RWPE2 (cell line): ENCODE measurements at places on chromosomes 7 and 10.

GRCh38 chr10:86611386-86611785, 43.0 kb upstream of the OPN4 start:
- DNase-seq = no peak

DNA sequence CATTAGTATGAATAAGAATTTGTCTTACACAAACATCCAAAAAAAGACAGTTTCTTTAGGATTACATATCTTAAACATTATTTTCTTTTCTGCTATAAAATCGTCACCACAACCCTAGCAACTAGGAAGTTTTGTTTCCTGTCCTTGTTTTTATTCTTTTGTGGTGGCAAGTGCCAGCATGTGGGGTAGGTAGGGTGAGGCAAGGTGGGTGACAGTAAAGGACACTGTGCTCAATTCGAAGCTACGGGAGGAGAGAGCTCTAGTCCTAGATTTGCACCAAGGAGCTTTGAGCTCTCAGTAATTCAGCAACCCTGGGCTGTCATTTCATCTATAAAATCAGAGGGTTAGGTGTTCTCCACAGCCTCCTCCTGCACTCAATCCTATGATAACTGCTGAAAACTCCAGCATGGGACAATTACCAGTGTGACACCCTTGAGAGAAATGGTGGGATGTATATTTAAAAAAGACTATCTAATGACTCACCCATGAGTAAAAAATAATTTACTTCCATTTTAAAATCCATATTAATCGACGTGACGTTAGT, 187.1 kb downstream of the FAM107B start:
- DNase-seq = no peak

DNA sequence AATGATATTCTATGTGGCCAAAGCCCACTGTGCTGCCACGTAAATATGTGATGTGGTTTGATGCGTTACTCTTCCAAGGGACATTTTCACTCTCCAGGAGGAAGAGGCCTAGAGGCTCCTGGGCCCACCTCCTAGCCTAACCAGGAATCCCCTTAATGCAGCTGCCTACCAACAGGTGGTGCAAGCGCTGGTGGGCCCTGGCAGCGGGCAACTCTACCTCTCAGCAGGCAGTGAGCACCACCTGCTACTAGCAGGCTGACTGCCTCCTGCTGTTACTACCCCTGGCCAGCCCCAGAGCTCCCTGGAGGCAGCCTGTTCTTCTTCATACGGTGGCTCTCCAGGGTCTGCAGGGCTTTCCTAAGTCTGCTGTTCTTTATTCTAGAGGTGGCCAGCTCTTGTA, 62.8 kb downstream of the CDH23 start:
- no peak for DNase-seq

DNA sequence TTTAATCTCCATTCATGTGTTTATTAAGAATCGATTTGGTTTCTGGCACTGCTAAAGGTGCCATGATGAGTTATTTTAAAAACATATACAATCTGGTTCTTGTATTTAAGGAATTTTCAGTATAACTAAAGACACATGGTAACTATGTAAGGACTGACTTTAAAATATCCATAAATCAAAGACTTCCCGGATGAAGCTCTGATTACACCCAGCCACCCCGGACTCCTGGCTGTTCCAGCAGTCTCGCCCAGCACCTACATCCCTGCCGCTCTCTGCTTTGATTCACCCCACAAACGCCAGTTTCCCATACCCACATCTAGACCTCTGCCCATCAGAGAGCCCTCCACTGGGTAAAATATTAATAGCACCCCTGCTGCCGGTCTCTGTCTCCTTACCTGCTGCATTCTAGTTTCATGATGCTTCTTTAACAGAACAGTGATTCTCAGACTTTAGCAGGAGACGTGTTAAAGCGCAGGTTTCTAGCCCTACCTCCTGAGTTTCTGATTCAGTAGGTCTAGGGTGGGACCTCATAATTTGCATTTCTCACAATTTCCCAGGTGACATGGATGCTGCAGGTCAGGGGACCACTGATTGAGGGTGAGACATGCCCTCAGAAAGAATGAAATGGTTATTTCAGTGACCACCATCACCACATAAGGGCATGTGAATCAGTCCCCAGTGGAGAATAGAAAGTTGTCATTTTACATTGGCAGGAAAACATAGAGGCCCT, 185.7 kb downstream of the KIAA1217 start:
- no peak for DNase-seq

DNA sequence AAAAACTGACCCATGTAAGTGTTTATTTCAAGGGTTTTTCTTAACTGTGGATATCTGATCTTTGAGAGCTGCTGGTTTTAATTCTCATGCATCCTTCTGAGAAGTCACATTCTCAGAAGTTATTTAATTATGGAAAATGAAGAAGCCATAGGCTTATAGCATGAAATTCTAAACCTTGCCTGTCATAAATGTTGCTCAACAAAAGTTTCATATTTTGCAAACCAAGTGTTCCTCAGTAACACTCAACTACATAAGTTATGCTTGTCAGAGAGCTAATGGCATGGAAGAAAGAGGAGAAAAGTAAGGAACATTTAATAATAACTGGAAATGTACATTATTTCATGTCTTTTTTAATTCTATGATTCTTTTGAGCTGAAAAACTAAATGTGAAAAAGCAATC, 78.6 kb upstream of the MPP7 start:
- DNase-seq = no peak

DNA sequence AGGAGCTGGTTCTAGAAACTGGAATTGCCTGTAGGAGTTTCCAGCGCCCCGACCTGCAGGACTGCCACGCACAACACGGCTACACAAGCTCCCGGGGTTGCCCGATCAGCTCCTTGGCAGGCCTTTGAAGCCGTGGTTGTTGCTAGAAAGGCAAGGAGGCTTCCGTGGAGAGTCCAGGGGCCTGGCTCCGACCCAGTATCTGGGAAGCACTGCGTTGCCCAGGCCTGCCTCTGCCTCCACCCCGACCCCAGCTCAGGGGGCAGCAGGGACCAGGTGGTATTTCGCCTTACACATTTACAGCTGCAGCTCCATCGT, 54.4 kb downstream of the PROSER2 start:
- DNase-seq = no peak

DNA sequence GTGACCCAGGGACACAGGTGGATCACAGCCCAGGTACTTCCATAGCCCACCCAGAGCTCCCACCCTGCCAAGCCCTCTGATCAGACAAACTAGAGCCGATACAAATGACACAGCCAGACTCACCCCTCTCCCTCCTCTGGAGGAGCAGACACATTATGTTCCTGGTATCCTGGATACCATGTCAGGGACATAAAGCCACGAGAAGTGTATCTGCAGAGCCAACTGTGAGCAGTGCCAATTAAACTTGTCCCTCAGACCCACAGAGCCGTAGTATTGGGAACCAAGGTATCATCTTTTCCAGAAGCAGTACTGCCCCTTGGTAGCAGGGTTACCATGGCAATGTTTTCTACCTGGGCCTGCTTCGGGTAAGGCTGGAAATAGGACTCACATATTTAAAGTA, 47.3 kb upstream of the CPXM2 start:
- DNase-seq = no peak

- no peak for DNase-seq
Observed at GRCh38 chr7:33698041-33698440, 207.3 kb upstream of the BMPER start.

GRCh38 chr10:50503661-50504320, 120.0 kb downstream of the SGMS1 start:
- peak; percentile 83 for DNase-seq

- DNase-seq = no peak
Observed at GRCh38 chr7:157775560-157776332, 438.9 kb downstream of the DNAJB6 start.

DNA sequence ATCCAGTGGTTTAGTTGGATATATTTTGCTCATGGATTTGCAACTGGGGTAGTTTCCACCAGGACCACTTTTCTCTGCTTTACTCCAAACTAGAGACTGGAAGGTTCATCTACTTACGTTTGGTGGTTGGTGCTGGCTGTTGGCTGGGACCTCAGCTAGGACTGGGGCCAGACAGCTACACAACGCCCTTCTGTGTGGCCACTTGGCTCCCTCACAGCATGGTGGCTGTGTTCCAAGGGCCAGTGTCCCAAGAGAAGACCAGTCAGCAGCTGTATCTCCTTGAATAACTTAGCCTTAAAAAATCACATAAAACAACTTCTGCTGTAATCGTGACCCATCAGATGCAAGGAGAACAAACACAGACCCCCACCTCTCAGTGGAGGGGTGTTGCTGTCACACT, 4.2 kb upstream of the KCNH2 start:
- no peak for DNase-seq
